ENCODE measurements at places on chromosomes 4 and X.
A peak's percentile ranks its signal among the peaks of the same experiment; 100 is the strongest.

GRCh38 chr4:74370912-74371311 lies 6.0 kb downstream of the EREG start:
- peak; percentile 19 for DNase-seq

GRCh38 chrX:77436271-77436670 lies 10.9 kb upstream of the FGF16 start:
- no peak for DNase-seq

DNA sequence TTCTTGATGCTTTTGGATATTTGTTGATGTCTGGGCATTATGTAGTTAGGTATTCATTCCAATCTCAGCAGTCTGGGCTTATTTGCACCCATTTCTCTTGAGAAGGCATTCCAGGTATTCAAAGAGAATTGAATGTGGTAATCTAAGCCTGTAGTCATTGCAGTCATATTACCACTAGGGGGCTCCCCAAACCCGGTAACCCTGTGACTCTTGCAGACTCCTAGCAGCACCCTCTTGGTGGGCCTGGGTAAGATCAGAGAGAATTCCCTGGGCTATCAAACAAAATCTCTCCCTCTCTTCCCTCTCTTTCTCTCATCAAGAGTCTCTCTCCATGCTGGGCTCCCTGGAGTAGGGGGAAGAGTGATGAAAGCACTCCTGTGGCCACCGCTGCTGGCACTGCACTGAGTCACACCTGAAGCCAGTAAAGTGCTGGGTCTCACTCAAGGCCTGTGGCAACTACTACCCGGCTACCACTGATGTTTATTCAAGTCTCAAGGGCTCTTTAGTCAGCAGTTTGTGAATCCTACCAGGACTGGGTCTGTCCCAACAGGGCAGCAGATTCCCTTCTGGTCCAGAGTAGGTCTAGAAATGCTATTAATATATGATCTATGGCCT lies 187.7 kb upstream of the NUDT10 start:
- peak; percentile 1 for DNase-seq

DNA sequence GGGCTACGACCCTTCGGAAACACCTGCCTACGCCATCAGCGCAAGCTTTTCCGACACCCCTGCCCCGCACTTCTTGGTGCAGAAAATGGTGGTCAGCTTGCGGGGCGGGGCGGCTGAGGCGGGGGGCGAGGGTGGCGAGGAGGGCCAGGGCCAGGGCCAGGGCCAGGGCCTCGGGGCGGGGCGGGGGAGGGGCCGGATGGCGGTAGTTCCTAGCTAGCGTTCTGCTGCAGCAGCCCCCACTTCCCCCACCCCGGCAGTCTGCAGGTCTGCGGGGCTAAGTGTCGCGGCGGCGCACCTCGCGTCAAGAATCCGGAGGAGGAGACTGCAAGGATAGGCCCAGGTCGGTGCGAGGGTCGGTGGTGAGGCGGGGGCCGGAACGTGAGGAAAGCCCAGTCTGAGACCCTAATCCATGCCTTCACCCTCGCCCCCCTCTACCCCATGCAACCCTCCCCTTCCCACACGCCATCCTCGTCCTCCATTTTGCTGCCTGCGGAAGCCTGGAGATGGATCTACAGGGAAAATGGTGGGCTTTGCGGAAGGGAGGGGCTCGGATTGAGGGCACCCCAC lies 600 bp downstream of the BEX4 start:
- peak; percentile 12 for DNase-seq

GRCh38 chrX:15664487-15665444 lies at the start of gene CLTRN:
Gene CLTRN (minus strand): TSS chrX:15664805. CDS start chrX:15664775, 30 bp downstream.
- DNase-seq = no peak

Data from CD4-positive, alpha-beta T cell treated with Interleukin-6 at 100 ng/mL for 8 hours (primary cell).